ENCODE measurements at places on chromosomes 11 and 22.

DNA sequence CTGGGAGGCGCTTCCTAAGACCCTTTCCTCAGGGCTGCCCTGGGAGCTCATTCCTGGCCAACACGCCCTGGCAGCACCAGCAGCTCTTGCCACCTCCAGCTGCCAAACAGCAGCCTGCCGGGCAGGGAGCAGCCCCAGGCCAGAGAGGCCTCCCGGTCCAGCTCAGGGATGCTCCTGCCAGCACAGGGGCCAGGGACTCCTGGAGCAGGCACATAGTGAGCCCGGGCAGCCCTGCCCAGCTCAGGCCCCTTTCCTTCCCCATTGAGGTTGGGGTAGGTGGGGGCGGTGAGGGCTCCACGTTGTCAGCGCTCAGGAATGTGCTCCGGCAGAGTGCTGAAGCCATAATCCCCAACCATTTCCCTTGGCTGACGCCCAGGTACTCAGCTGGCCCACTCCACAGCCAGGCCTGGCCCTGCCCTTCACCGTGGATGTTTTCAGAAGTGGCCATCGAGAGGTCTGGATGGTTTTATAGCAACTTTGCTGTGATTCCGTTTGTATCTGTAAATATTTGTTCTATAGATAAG is 7.6 kb downstream of the SLC39A13 start:
- DNase-seq, result no peak

GRCh38 chr22:45742866-45743450 is 71.3 kb downstream of the ATXN10 start:
- no peak for DNase-seq

DNA sequence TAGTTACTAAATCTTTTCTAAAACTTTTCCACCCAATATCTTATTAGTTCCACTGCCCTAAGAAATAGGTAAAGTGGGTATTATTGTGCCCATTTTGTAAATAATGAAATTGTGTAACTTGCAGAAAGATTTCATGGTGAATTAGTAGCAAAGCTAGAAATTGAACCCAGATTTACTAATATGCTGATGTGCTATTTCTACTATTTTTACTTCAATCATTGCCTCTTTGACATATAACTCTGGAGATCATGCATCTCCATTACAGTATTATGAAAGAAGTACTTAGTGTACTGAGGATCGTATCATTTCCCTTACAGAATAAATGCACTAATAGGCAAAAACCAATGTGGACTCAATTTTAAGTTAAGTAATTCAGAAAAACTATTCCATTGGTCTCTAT is 119.0 kb downstream of the CSTPP1 start:
- no peak for DNase-seq

- no peak for DNase-seq
Measured at GRCh38 chr11:121417055-121417551, 35.0 kb upstream of the SORL1 start.

DNA sequence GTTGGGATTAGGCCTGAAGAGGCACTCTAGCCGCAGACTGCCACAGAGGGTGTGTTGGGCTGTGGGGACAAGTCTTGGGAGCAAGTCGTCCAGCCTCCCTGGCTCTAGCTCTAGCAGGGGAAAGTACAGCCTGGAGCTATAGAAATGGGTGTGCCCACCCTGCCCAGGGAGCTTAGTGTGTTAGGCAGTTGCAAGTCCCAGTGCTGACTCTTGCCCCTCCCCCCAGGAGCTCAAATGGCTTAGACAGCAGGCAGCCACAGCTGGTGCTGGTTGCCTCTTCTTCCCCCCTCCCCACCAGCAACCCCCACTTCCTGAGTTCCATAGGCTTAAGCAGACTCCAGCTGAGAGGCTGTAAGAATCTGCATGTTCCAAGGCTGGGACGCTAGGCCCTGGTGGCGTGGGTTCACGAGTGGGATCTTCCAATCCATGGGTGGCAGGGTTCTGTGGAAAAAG is 61.2 kb downstream of the GUCY1A2 start:
- no peak for DNase-seq

DNA sequence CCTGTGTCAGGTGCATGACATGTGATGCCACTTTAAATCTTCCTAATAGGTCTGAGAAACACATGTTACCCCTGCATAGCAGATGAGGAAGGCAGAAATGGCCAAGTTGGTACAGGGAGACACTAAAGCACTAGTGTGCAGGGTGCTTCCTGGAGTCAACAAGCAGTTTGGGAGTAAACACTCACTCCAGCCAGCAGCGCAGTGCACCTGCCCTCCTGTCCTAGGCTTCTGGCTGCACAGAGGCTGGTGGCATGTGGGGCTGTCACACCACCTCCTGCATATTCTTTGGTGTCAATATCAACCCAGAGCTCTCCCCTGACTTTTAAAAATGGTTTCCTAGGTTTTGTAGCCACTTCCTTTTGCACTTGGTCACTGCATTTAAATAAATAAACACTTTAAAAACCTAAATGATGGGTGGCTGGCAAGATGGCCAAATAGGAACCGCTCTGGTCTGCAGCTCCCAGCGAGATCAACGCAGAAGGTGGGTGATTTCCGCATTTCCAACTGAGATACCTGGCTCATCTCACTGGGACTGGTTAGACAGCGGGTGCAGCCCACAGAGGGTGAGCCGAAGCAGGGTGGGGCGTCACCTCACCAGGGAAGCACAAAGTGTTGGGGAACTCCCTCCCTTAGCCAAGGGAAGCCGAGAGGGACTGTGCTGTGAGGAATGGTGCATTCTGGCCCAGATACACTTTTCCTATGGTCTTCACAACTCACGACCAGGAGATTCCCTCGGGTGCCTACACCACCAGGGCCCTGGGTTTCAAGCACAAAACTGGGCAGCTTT is 33.5 kb downstream of the GAB4 start:
- DNase-seq, result no peak

DNA sequence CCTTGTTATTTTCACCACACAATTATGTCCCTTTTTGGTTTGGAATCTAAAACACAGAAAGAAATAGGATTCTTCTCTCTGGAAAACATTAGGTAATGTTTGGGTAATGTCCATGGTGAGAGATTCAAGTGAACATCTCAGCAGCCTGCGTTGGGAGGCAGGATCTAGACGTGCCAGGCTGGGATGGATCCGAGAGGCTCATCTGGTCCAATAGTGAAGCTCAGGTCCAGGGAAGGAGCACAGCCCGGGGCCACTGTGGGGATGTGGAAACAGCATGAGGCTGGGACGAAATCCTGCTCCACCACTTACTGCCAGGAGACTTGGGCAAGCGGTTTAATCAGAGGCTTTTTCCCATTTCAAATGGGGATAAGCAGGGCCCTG is 109.9 kb downstream of the CSNK2A3 start:
- no peak for DNase-seq

DNA sequence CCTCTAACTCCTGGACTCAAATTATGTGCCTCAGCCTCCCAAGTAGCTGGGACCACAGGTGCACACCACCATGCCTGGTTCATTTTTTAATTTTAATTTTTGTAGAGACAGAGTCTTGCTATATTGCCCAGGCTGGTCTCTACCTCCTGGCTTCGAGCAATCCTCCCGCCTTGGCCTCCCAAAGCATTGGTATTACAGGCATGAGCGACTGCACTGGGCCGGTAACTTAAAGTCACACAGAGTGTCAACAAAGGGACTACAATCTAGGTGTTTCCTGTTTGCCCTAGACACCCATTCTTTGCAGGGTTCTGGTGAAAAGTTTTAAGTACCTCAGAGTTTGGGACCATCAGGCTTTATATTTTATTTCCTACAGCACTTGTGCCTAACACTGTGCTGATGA is 8.4 kb downstream of the UVRAG start:
- no peak for DNase-seq

- DNase-seq, result no peak
Measured at GRCh38 chr11:57800444-57801182, 39.0 kb downstream of the CTNND1 start.

DNA sequence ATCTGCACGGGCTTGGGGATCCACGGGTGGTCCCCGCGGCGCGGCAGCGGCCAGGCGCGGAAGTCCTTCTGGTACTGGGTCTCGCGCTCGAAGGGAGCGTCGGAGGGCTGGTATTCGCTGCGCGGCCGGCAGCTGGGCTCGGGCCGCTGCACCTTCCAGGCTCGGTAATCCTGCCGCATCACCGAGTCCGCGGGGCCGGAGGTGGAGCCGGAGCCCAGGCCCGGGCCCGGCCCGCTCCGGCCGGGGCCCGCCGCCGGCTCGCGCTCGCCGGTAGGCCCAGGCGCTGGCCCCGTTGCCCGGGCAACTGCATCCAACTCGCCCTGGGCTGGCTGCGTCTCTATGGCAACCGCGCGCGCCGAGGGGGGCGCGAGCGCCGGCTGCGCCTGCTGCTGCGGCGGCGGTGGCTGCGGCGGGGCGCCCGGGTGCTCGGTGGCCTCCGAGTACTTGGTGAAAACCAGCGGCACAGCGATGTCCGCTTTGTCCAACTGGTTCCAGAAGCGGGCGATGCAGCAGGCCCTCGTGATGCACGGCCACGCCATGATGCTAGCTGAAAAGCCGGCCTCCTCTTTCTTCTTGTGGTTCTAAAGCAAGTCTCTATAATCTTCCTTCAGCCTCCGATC is 897 bp downstream of the MAP6 start:
- no peak for DNase-seq

GRCh38 chr11:134258577-134258976 is 5.2 kb downstream of the ACAD8 start:
- no peak for DNase-seq
